ENCODE measurements at places on chromosomes 12 and 14.

DNA sequence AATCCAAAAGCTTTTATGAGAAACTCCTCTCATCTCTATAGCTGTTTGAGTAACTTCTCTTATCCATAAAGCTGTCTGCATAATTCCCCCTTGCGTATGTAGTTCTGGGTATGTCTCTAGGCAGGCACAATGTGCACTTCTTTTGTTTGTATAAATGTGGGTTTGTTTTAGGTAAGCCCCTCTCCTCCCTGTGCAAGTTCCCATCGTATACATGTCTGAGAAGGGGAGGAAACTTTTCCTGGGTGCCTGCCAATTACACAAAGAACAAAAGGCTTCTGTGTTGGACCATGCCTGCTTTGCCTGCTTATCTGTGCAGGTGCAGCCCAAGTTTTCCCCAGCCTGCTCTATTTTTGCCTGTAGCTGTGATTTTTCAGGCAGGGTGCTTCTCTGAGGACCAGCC lies 96.7 kb downstream of the CCER1 start:
- DNase-seq = no peak

GRCh38 chr14:101595349-101595748 lies 34.1 kb downstream of the DIO3 start:
- DNase-seq = no peak

- DNase-seq = no peak
Measured at GRCh38 chr12:14256555-14257169, 108.8 kb upstream of the ATF7IP start.

DNA sequence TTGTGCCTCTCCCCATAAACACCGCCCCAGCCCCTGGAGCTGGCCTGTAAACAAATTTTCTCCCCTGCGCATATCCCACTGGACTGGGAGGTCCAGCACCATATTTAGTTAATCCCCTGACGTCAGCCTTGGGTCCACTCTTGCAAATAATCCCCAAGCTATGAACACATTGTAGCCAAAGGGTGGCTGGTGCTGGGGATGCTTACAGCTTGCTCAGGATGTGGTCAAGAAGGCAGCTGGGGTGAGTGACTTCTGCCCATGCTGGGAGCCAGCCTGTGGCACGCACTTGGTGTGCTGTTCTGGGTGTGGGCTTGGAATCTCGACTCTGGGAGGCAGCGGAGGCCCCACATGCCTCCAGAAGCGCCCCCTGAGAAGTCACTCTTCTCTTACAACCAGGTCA lies 32.1 kb downstream of the CMKLR1 start:
- no peak for DNase-seq

DNA sequence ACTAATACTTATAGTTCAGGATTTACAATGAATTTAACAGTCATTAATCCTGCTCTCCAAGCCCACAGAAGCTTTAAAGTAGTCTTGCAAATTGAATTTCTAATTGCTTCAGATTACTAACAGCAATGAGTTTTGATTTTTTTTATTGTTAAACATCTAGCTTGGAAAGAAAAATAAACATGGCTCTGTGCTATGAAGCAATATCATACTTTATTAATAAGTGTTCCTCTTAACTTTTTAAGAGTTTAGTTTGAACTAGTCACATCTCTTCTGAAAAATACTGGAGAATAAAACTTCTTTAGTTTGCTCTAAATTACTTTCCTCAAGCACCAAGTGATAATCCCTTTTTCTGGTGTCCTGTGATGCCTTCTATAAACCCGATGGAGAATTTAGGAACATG lies 250.2 kb downstream of the TRHDE start:
- no peak for DNase-seq

- no peak for DNase-seq
Measured at GRCh38 chr12:27826076-27826475, 46.0 kb upstream of the MANSC4 start.

GRCh38 chr12:121026274-121027045 lies 10.2 kb upstream of the C12orf43 start:
- no peak for DNase-seq

- no peak for DNase-seq
Measured at GRCh38 chr12:124152731-124153130, 142.2 kb upstream of the RFLNA start.

Data from NCI-H1436 treated with DMSO at 0.1 percent for 48 hours (cell line).